ENCODE measurements at places on chromosomes 1 and 21.

GRCh38 chr1:62295921-62296491 is 23.2 kb downstream of the KANK4 start:
- DNase-seq, result peak; percentile 4

DNA sequence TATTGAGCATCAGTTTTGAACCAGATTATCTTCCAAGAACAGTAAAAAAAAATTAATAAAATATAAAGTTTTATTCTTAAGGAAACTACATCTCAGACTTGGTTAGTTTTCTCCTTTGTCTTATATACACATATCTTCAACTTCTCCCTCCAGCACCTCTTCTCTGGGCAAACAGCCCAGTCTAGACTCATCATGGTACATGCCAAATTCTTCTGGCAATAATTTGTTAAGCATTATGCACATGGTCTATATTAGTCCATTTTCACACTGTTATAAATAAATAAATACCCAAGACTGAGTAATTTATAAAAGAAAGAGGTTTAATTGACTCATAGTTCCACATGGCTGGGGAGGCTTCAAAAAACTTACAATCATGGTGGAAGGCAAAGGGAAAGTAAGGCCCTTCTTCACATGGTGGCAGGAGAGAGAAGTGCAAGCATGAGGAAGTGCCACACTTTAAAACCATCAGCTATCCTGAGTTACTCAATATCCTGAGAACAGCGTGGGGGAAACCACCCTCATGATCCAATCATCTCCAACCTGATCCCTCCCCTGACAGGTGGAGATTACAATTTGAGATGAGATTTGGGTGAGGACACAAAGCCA is 108.7 kb upstream of the RNPC3 start:
- no peak for DNase-seq

GRCh38 chr1:214264196-214264595 is 16.8 kb upstream of the SMYD2 start:
- peak; percentile 94 for DNase-seq

- peak; percentile 9 for DNase-seq
These were observed 9.1 kb downstream of the GALNT2 start for GRCh38 chr1:230076121-230076520.

GRCh38 chr1:21903638-21904453 is 33.3 kb downstream of the HSPG2 start:
- no peak for DNase-seq

GRCh38 chr1:119727991-119728390 is 16.3 kb downstream of the PHGDH start:
- DNase-seq, result no peak

GRCh38 chr1:18326211-18326897 is 154.4 kb upstream of the KLHDC7A start:
- no peak for DNase-seq

- DNase-seq, result peak; percentile 98
These were observed 94.5 kb upstream of the LPGAT1 start for GRCh38 chr1:211925016-211925415.

GRCh38 chr1:43452789-43453441 is 816 bp downstream of the HYI start:
- peak; percentile 60 for DNase-seq

- no peak for DNase-seq
These were observed 149.1 kb downstream of the DNM3 start for GRCh38 chr1:171990371-171990770.

GRCh38 chr1:199098468-199098867 is 459.6 kb downstream of the PTPRC start:
- DNase-seq, result no peak

DNA sequence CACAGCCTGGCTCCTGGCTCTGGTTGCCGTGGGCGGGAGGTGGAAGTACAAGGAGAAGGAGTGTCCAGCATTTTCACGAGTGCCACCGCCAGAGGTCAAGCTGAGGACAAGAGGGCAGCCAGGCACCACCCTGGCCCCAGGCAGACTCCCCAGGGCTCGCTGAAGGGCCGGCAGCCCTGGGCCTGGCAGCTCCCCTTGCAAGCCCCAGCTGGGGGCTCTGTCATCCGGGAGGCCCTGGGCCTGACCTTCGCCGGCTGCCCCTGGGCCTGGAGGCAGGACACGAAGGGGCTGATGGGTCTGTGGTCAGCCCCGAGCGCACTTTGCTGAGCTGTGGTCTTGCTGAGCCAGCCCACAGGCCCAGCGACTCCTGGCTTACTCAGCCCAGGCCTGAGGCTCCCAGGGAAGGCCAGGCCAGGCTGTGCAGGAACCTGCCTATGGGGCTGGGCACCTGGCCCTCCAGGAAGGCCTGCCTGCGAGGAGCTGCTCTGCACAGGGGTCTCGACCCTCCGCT is 74.8 kb downstream of the MORN1 start:
- DNase-seq, result no peak

- DNase-seq, result no peak
These were observed 9.6 kb upstream of the POU2F1 start for GRCh38 chr1:167210966-167211674.

GRCh38 chr1:218967254-218967653 is 206.4 kb upstream of the LYPLAL1 start:
- DNase-seq, result no peak

GRCh38 chr1:41377397-41377796 is 16.2 kb downstream of the FOXO6 start:
- peak; percentile 65 for DNase-seq

DNA sequence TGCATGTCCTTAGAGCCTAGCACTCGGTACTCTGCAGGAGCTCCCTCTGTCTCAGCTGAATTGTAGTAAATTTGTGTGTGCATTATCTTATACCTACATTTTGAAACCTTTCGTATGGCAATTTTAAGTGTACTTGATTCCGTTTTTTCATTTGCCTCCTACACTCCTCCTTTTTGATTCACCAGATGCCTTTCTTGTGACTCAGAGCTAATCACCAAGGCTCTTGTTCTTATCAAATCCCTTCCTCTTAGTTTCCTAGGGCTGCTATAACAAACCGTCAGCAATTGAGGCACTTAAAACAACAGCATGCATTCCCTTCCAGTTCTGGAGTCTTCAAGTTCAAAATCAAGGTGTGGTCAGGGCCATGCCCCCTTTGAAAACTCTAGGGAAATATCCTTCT is 261.0 kb downstream of the ASTN1 start:
- DNase-seq, result no peak

Data from NCI-H69 (cell line).